ENCODE measurements at places on chromosomes 7 and 10.
A peak's percentile ranks its signal among the peaks of the same experiment; 100 is the strongest.

- DNase-seq, result no peak
Measured at GRCh38 chr7:74115326-74115725, 31.7 kb downstream of the LIMK1 start.

GRCh38 chr10:121065330-121065729 lies 214.2 kb downstream of the WDR11 start:
- no peak for DNase-seq

DNA sequence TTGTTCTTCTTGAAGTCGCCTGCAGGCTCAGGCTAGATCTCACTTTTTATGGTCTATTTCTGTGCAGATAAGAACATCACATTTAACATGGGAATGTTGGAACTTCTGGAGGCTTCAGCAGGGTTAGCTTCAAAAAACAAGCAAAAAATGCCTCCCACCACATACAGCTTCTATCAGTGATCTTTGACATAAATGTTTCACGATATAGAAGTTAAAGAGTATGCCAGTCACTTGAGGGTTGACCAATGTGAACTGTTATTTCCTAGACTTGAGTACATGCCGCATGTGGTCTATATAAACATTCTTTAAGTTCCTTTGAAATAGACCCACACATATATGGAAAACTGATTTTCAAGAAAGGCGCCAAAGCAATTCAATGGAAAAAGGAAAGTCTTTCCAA lies 219.2 kb upstream of the KLF14 start:
- DNase-seq, result no peak

- peak; percentile 84 for DNase-seq
Measured at GRCh38 chr7:18515067-18515466, 19.5 kb downstream of the HDAC9 start.

DNA sequence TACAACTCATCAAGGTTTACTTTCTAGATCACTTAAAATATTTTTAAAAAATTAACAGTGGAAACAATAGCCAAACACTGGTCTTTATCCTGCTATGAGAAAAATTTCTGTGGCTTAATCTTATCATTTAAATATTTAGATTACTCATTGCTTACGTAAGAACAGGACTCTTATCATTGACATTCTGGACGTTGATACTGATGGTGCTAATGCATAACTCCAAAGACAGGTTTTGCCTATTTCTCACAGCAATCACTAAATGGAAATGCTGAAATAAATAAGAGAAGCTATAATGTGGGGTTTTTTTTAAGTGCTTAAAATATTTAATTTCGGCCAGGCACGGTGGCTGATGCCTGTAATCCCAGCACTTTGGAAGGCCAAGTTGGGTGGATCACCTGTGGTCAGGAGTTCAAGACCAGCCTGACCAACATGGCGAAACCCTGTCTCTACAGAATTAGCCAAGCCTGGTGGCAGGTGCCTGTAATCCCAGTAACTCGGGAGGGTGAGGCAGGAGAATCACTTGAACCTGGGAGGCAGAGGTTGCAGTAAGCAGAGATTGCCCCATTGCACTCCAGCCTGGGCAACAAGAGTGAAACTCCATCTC lies 195.0 kb downstream of the HGF start:
- peak; percentile 94 for DNase-seq

DNA sequence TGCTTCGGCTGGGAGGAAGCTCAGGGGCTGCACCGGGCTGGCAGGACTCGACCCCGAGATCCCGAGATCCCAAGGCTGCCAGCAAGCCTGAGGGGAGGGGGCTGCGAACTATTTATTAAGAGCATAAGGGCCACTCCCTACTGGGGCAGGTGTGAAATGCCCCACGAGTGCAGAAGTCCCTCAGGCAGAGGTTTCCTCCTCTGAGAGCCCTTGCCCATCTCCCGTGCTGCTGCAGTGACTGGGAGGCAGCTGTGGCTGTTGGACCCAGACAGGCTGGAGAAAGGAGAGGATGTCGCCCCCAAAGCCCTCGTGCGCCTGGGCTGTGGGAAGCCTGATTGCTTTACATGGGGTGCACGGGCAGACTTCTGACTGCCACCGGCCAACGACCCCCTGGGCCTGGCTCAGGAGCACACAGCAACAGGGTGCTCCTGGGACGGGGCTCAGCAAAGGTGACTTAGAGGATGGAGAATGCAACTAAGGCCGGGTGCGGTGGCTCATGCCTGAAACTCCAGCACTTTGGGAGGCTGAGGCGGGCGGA lies 39.8 kb downstream of the RGS10 start:
- no peak for DNase-seq
